ENCODE measurements at places on chromosomes 1 and 21.

DNA sequence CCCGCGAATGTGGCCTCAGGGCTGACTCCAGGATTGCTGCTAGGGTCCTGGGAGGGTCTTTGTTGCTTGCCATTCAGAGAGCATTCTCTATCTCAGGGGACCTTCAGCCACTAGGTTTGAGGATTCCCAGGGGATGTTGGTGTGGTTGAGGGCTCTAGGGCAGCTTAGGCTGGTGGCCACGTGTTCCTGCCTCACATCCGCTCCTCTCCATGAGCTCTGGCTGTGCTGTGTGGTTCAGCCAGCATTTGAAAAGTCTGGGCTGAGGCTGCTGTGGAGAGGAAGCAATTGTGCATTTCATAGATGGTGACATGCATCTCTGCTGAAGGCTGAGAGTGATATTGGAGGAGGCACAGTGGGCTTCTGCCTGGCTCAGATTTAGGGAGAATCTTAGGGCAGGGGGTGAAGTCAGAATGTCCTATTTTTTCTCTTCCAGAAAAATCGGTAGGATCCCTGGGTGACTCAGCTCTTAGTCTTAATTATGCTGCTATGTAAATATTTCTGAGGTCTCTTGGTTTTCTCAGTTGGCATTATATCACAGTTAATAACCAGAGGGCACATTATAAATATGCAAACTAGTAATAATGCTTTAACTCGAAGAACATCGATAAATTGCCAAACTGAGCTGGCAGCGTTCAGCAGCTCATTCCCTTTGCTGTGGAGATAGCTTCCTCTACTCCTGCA lies 182.3 kb downstream of the CAMTA1 start:
- no peak for DNase-seq

GRCh38 chr1:27116697-27117096 lies 38.2 kb downstream of the SLC9A1 start:
- no peak for DNase-seq

DNA sequence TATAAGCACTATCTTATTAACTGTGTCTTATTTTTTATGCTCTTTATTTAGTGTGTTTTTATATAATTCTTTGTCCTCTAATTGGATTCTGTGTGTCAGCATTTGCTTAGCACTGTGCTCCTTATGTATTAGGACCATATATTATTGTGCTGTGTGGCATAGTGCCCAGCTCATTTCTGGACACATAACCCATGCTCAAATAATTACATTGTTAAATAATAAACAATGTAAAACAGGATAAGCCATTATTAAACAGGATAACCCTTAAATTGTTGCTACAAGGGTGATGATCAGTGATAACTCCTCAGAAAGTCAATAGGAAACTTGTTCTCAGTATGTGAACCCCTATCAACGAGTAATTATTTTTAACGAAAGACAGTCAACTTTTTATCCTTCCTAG lies 150.4 kb downstream of the ADGRL4 start:
- no peak for DNase-seq

GRCh38 chr1:226638608-226639007 lies 90.0 kb downstream of the STUM start:
- DNase-seq, result no peak

DNA sequence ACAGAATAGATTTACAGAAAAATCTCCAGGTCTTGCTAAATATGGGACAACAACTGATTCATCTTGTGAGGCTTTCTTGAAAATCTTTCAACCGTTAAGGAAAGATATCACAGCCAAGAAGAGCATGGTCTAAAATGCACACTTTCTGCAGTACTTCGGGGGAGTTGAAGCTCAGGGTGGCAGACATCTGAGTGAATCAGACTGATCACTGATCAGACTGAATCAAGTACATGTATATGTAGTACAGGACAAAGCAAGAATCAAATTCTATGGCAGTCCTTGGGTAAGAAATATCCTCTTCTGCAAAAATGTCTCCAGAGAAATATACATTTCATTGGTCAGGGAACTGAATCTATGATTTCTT lies 212.4 kb upstream of the SPAG17 start:
- no peak for DNase-seq

DNA sequence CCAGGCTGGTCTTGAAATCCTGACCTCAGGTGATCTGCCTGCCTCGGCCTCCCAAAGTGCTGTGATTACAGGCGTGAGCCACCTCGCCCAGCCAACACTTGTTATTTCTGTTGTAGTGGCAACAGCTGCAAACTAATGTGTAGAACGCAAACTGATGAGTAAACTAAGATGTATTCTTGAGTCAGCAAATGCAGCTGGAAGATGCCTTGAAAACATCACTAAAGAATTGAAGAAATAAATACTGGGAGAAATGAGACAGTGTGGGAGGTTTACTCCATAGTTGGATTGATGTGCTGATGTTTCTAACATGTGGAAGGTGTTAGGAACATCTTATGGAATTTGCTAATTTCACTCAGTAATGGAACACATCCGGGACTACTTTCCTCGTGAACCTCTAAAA lies 61.3 kb upstream of the KCNE2 start:
- no peak for DNase-seq

GRCh38 chr1:57860325-57860724 lies 436.5 kb upstream of the DAB1 start:
- no peak for DNase-seq

DNA sequence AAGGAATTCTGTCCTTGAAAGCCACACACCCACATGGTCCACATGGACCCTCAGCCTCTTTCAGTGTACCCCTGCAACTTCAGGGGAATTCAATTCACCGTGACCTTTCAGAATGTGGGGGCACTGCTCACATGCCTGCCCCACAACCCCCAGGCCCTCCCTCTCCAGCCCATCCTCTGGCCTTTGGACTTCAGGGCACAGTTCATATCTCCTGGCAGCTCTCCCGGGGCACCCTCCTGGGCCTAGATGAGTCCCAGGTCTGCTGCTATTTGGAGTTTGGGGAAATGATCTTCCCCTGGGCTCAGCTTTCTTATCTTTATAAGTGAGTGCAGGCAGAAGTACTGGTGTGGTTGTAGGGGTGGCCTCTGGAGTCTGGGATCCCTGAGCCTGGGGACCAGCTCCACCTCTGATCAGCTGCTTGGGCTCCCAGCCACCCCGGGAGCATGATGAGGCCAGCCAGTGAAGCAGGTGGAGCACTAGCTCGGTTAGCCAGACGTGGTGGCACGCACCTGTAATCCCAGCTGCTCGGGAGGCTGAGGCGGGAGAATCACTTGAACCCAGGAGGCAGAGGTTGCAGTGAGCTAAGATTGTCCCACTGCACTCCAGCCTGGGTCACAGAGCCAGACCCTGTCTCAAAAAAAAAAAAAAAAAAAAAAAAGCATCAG lies 15.8 kb downstream of the C1orf167 start:
- DNase-seq, result no peak

DNA sequence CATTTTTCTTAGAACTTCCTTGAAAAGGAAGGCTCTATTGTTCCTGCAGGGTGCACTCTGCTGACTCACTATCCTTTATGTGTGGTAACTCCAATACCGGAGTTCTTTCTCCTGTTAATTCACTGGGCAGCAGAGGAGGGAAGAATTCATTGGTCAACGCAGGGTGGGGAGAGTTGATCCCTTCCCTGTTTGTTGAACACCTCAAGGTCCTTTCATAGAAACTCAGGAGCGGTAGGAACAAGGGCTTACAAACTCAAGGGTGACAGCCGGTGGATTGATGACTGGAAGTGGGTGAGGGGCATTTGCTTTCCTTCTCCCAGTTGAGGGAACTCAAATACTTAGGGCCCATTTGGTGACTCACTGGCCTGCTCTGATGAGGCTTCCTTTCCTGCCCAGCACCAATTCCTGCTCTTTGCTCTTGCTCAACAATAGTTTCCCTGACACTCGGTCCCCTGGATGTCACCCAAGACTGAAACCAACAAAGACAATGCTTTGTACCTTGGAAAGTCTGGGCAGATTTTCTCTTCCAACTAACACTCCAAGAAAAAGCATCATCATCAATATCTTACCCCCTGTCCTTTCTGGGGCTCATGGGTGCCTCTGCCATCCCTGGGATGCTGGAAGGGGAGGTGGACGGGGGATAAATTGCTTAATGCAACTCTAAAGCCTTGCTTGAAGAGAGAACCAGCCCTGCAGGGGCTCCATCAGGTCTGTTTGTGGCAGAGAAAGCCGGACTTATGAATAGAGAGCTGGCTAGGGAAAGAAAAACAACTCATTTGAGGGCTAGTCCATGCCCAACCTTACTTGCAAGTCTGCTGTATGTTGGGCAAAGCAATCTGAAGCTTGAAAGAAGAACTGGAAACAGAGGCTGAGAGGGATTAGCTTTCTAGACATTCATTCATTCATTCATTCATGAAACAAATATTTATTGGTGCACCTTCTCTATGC lies 9.3 kb downstream of the SLC26A9 start:
- DNase-seq, result no peak

DNA sequence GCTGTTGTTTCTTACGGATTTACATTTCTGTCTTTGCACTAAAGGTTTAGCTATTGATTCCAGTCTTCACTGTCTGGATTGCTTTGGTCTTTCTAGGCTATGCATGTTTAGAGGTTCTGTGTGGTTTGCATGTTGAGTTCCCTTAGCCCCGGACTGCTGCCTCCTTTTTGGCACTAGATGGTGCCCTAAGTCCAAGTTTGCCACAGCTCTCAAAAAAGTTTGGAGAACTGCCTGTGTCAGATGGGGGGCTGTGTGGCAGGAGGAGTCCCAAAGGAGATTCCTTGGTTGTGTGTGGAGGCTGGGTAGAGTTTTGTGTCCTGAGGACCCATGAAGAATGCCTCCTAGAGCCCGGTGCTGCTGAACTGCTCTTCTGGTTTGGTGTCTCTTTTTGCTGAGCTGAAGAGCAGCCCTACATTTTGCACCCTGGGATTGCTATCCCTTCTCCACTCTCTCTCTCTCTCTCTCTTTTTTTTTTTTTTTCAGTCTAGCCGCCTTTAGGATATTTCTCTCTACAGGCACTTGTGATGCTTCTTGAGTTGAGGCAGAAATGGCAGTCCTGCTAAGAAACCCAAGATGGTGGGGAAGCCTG lies 74.4 kb downstream of the PTGS2 start:
- no peak for DNase-seq

GRCh38 chr1:31416101-31416736 lies 3.2 kb downstream of the SERINC2 start:
- DNase-seq, result no peak

GRCh38 chr1:219264561-219264960 lies 90.9 kb downstream of the LYPLAL1 start:
- DNase-seq, result no peak

GRCh38 chr1:119772298-119772697 lies 3.6 kb upstream of the HMGCS2 start:
- no peak for DNase-seq

DNA sequence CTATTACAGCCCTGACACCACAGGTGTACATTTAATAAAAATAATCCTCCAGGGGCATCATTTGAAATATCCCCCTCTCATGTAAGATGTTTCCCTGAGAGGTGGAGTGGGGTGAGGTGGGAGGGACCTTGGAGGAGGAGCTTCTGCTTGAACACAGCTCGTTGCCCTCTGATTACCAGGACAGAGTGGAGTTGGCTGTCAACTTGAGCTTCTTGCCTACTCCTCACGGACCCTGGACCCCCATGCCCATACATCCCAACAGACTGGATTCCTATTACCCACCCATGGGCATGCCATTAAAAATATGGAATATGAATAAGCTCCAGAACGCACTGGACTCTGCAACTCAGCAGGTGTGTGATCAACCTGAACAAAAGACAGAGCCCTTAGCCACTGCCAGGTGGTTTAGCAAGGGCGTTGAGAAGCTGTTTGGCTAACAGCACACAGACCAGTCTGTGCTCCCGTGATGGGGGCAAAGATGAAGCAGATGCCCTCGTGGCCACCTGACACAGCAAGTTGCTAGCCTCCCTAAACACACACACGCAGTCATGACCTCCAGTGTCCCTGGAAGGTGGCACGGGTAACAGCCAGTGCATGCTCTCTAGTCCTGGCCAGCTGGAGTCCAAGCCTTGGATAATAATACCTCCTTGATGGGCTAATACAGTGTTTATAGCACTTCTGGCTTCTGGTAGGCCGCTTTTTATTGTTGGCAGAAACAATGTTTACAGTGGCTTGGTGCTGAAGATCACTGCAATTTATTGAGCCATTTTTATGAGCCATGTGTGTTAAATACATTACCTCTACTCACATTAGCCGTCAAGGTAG lies 155.0 kb downstream of the TOMM20 start:
- no peak for DNase-seq

DNA sequence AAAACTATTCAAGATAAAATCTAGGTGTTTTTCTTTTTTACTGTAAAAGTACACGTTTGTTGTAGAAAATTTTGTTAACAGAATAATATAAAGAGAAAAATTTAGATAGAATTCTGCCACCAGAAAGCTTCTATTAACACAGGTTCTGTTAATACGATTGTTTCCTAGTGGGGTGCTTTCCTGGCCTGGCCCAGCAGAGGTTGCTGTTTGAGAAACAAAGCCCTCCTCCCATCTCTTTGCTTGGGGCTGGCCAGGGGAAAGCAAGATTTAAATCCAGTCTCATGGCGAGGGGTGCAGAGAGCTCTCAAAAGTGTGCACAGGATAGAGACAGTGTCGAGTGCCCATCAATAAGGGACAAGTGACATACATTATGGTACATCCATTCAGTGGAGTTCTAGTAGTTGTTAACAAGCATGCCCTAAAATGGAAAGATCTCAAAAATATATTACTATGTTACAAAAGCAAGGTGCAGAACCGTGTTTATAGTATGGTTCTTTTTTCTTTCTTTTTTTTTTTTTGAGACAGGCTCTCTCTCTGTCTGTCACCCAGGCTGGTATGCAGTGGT lies 14.6 kb upstream of the ACBD3 start:
- DNase-seq, result no peak

DNA sequence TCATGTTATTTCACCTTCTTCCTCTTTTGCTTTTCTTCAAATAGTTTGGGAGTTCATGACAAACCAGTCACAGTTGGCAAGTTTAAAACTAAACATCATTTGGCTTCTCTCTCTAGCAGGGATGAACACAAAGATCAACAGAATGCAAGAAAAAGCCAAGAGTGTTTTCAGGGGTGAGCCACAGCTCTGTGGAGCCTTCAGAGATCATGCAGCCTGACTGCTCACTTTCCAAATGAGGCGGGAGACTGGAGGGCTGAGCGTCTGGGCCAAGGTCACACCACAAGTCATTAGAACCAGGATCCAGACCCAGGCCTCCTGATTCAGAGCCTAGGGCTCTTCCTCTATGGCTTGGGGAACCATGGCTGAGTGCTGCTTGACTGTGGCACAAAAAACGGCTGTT lies 2.7 kb downstream of the DPT start:
- DNase-seq, result no peak

DNA sequence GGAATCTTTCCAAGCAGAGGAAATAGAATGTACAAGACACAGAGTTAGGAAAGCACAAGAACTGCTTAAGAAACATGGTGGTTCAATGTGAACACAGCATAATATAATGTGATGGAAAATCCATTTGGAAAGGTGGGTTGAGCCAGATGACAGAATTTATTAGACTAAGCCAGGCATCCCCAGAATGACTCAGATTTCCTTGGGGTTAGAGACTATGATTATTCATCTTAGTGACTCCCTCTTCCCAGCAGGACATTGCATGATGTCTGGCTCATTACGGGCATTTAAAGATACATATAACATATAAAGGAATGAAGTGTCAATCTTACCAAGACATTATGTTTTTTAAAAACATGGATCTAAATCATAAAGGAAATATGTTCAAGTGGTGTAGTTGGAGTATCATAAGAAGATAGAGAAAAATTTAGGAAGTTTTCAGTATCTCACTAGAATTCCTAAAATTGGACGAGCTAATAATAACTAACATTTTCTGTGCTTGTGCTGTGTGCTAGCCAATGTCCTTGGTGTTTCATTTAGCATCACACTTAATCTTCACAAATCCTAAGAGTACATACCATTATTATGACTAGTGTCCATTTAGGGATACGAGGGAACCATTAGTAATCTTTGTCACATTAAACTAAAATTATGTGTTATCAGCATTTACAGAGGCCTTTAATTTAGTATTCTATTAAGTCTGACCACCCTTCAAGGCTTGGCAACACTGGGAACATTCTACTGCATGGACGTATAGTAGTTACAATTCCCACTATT lies 41.0 kb upstream of the ST6GALNAC5 start:
- DNase-seq, result no peak
